ENCODE measurements at places on chromosomes 3 and 15.

- DNase-seq: no peak
Observed at GRCh38 chr3:142977399-142977728, 13.9 kb upstream of the PAQR9 start.

GRCh38 chr3:195181741-195182469, 89.1 kb downstream of the XXYLT1 start:
- no peak for DNase-seq

DNA sequence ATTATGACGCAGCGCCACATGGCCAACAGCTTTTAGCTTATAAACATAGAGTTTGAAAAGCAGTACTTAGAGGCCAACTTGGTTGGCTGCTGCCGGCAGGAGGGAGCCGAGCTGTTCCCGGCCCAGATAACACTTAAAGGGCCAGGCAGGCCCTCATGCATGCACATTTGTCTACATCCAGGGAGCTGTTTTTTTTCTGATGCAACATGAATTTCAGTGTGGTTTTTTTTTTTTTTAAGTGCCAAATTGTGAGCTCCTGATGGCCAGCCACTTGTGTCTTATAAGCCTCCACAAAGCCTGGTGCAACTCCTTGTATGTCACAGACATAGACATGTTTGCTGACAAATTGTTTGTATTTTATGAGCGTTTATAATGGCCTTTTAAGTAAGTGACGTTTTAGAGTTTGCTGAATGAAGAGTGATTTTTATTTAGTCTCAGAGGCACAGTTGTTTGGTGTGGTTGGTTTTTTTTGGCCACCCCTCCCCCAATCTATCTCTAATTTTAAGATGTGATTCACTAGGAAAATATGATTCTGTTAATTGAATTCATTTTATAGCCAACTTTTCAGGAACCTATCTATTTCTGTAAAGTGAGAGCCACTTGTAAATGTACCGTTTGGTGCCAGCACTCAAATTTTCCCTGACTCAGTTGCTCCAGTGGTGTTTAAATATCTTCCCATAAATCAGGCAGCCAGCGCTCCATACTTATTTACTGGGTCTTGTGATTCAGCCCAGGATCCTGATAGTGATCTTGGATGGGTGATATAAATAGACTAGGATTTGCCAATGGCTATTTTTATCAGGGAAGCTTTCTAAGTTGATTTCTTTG, 134.3 kb downstream of the VGLL4 start:
- DNase-seq: no peak

DNA sequence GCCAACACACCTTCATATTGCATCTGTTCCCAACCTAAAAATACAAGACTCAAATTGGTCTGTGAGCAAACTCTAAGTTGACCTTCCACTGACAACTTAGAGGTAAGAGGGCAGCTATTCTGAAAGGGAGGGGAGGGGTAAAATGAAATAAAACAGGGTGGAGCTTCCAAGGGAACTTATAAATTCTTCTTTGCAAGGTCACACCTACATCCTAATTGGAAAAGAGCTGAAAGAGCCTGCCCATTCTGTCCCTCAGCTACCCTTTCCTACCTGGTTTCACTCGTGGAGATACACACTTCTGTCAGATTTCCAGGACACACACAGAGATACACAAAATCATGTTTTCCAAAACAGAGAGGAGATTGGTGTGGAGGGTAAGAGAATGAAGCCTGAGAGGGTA, 1.0 kb downstream of the ILDR1 start:
- no peak for DNase-seq

GRCh38 chr3:104740874-104741379, 625.8 kb upstream of the ALCAM start:
- no peak for DNase-seq

- DNase-seq: no peak
Observed at GRCh38 chr15:62392376-62392775, 227.3 kb upstream of the C2CD4B start.

GRCh38 chr3:167520266-167521005, 46.6 kb upstream of the SERPINI2 start:
- no peak for DNase-seq

GRCh38 chr3:185656321-185656840, 70.3 kb downstream of the SENP2 start:
- DNase-seq: peak; percentile 80

GRCh38 chr15:64566629-64567427, 106.5 kb downstream of the ZNF609 start:
- DNase-seq: peak; percentile 8

DNA sequence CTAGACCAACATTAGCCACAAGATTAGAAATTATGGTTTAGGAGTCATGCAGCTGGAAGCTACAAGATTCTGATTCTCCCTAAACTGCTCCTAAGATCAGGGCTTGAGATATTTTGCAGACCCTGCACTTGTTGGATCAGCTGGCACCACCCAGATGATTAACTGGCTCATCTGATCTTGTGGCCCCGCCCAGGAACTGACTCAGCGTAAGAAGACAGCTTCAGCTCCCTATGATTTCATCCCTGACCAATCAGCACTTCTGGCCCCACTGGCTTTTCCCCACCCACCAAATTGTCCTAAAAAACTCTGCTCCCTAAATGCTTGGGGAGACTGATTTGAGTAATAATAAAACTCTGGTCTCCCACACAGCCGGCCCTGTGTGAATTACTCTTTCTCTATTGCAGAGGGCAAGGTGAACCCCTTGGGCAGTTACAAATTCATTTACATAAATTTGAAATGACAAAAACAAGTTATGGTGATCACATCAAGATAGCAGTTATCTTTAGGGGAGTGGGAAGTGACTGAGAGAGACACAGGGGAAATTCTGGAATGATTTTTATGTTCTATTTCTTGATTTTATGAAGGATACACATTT, 76.5 kb downstream of the CD200R1L start:
- no peak for DNase-seq

DNA sequence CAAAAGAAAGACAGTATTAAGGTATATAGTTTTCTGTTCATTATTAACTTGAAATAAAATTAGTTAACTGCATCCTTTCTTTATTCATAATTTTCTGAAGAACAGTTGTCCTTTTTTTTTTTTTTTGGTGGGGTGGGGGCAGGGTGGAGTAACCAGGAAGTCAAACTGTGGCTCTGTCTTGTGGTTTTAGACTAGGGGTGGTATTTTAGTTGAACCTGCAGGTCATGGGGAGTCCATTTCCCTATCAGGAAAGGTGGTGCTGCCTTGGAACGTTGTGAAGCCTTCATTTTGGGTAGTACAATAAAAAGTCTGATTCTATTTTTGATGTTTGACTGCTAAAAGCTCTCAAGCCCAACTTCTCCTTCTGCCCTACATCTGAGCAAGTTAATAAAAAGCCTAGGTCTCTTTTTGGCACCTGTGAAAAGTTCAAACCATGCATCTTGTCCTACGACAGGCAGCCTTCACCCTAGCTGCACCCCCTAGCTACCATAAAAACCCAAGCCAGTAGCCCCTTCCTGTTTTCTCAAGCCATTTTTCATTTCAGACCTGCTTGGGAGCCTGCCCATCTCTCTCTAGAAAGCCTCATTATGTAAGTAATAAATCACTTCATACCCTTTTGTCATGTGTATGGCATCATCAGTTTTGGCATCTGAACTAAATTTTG, 31.2 kb upstream of the RIOX2 start:
- no peak for DNase-seq

DNA sequence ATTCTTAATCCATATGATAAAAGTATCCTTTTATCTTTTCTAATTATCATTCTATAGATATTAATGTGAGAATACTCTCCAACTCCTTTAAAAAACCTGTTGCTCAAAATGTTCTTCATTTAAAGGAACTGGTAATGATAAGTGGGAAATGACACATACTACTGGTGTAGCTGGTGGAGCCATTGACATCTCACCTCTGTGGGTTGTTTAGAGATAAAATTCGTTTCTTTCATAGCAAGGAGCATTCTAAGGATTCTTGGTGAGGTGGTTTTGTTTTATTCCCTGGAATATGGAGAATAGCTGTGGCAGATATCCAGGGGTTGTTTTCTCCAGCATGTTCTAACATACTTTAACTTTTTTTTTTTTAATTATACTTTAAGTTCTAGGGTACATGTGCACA, 299.8 kb upstream of the THBS1 start:
- DNase-seq: no peak
